Calu3 (cell line): ENCODE measurements at places on chromosomes 1 and 21.

GRCh38 chr1:91529856-91530255 lies 29.2 kb downstream of the CDC7 start:
- peak; percentile 25 for DNase-seq

- no peak for DNase-seq
Measured at GRCh38 chr1:71693581-71693980, 588.8 kb downstream of the NEGR1 start.

DNA sequence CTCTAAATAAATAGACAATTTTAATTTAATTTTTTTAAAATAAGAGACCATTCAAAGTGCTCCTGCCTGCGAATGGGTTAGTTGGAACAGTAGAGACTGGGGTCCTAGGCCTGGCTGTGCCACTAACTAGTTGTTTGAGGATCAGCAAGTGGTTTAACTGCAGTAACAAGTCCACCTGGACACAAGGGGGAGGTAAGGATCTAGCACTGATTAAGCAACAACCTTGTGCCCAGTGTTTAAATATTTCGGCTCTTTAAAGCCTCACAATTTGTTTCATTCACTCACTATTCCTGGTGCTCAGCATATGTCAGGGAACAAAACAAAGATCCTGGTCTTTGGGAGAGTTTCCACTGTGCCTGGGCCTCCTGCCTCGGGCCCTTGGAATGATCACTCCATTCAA lies 1.6 kb upstream of the AGT start:
- DNase-seq, result no peak

GRCh38 chr1:207156826-207157225 lies 52.8 kb downstream of the C4BPA start:
- DNase-seq, result no peak

- no peak for DNase-seq
Measured at GRCh38 chr1:26938004-26938658, 16.6 kb downstream of the NUDC start.

DNA sequence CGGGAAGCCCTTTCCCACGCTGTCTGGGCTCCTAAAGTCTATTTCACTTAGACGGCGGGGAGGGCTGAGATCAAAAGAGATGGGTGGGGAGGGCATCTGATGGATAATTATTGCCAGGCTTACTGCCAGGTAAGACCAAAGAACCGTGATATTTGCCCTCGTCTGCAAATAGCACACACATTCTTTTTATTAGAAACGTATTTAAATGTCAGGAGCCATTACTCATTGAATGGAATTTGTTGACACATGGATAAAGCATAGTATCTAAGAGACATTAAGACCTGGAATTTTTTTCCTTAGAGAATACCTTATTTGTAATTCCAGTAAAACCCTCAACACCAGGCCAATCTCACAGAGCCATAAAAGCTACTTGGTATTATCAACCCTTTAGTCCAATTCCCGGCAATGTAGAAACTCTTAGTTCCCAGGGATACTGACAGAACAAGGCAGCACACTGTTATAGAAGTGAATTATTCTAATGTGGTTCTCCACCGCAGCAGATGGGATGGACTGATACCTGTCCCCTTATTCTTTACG lies 10.6 kb downstream of the URB1 start:
- no peak for DNase-seq

- DNase-seq, result peak; percentile 17
Measured at GRCh38 chr1:117284399-117285215, 73.9 kb upstream of the VTCN1 start.

DNA sequence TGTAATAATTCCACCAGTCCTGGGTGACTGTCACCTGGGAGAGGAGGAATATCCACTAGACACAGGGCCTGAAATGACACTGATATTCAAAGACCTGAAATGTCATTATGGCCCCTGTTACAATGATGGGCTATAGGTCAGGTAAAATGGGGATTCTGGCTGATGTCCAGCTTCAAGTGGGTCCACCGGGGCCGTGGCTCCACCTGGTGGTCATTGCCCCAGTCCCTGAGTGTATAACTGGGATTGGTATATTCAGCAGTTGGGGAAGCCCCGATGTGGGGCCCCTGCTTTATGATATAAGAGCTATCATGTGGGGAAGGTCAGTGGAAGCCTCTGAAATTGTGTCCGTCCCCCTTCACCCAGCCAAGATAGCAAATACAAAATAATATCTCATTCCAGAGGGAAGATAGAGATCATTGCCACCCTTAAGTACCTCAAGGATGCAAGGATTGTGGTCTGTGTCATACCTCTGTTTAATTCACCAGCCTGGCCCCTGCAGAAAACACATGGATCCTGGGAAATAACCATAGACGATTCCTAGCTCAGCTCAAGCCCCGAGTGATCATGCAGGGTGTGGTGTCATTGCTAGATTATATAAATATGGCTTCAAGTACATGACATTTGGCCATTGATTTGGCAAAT lies 19.4 kb downstream of the PLEKHO1 start:
- peak; percentile 86 for DNase-seq

- no peak for DNase-seq
Measured at GRCh38 chr21:31448496-31448895, 104.4 kb upstream of the TIAM1 start.

GRCh38 chr21:37564924-37565529 lies 198.5 kb downstream of the DYRK1A start:
- DNase-seq, result peak; percentile 17

- peak; percentile 94 for DNase-seq
Measured at GRCh38 chr1:222713091-222713961, 962 bp downstream of the BROX start.

DNA sequence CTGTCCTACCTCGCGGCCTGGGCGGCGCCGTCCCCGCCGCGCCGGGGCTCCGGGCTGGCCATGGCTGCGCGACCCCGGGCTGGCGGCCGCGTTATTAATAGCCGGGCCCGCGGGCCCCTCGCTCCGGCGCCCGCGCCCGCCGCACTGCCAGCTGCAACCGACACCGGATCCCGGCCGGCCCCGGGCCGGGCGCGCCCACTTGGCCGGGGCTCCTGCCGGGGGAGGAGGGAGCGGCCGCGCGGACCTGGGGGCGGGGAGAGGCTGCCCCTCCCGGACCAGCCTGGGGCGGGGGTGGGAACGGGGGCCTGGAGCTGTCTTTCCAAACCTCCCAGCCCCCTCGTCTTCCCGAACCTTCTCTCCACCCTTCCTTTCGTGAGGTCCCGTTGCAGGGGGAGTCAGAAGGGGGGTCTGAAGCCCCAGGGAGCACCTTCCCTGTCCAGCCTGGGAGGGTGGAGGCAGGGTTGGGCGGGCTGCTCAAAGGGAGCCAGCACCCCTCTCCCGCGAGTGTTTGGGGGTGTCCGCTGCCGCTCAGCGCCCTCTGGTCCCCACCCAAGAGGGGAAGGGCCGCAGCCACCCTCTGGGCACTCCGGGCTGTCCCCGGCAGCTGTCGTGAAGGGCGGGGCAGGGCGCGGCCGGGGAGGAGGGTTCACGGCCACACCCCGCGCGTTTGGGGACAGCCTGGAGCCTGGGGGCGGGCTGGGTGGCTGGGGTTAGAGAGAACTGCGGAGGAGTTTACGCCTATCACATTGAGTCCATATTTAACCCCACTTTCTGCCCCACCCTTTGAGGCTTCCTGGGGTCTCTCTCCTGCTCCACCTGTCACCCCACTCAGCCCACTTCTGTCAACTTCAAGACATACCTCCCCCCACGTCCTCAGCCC lies at the start of gene SYNC:
Gene SYNC (minus strand): TSS at position 172 of the 880 bp plus-strand sequence. CDS start 110 bp downstream, at position 62.
- DNase-seq, result peak; percentile 45

DNA sequence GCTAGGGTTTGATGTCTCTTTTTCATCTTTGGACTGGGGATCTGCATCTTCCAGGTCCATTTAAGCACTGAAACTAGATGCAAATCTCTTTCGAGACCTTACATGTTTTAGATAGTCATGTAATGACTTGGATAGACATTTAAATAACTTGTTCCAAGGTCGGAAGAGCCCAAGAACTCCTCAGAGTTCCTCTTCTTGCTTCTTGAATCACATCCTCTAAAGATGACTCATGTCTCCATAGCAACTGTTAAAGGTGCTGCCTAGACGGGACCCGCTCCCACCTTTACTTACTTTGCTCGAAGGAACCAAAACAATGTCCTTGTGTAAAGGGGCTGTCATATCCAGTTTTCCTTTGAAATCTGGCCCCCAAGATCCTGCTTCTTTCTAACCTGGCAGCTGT lies 130.0 kb downstream of the EDEM3 start:
- DNase-seq, result no peak

DNA sequence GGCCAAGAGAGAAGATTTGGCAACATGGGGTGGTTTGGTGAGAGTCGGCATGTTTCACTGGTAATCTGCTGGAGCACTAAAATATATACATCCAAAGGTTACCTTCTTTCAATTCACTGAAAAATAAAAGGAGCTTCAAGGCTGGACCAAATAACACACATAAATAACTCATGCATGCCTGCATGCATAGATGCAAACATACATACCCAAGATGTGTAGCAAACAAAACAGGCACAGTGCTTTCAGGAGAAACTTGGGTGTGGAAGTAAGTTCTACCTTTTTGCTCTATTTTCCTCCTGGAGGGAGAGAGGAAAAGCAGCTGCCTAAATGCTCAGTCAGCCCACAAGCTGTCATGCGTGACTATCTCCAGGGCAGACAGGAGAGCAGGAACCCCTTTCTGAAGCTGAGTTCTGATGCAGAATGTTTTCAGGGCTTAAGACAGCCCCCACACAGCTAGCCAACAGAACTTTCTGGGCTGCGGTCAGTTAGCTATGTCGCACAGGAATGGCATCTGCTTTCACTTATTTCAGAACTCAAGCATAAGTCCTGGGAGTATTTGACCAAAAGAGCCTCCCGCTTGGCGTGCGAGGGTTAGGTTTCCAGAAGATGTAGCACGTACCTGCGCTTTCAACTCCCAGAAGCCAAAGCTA lies 166.2 kb downstream of the TOMM20 start:
- DNase-seq, result no peak

DNA sequence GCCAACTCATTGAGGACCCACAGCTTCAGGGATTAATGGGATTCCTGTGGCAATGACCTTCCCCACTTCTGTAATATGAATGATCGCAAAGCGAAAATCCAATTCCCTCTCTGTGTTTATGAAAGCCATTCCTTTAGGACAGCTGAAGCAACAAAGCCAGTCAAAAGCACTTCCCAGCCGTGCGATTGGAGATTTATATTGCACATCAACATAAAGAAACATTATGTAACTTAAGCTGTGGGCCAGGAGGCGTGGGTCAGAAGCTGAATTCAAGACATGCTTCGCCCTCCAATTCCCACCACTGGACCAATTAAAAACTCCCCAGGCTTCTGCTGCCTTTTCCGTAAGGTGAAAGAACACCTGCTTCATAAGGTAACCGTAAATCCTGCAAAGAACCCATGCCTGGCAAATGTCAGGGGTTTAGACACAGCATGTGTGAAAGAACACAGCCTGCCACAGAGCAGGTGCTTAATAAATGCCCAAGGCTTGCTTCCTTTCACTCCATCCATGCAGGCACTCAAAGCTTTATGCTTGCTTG lies 138.9 kb upstream of the SOD1 start:
- DNase-seq, result no peak

DNA sequence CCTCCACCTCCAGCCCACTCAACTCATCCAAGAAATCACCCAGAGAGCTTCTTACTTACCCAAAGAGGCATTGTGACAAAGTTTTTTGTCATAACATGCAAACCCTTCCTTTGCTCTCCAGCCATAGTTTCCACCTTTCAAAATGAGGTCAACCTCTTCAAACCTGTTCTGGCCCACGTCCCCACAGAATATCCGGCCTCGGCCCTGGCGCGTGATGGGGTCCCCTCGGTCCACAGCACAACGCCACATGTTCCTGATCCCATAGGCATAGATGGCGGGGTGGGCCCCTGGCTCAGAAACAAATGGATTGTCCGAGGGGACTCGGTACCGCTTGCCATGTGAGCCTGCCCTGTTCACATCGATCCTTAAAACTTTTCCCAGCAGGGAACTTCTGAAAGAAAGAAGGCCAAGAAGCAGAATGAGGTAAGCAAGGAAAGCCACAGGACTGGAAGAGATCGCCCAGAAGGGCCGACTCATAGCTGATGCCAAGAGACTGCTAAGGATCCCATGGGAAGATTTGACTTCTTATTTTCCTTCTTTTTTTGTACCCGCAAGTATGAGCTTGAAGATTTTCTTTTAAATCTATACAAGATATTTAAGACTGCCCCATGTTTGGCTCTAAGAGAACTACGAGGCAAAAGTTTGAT lies 7.8 kb downstream of the HHIPL2 start:
- DNase-seq, result no peak

- no peak for DNase-seq
Measured at GRCh38 chr1:23529146-23530086, 1.6 kb downstream of the E2F2 start.

GRCh38 chr1:205832326-205832751 lies 17.6 kb downstream of the PM20D1 start:
- no peak for DNase-seq

DNA sequence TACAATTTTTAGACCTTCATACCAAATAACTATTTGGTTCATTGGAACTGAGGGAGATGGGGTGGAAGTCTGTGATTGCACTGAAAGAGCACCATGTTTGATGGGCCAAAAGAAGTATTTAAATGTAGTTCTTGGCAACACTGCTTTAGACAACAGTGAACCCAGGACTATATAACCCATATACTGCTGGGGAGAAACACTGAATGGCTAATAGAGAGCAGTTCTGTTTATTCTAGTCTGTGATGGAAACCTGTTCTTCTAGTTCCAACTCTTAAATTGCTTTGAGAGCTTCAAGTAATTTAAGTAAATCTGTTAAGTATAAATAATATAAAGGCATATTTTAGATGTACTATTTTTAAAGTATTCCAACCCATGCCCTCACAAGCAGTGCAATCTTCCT lies 96.3 kb downstream of the NIBAN1 start:
- no peak for DNase-seq

DNA sequence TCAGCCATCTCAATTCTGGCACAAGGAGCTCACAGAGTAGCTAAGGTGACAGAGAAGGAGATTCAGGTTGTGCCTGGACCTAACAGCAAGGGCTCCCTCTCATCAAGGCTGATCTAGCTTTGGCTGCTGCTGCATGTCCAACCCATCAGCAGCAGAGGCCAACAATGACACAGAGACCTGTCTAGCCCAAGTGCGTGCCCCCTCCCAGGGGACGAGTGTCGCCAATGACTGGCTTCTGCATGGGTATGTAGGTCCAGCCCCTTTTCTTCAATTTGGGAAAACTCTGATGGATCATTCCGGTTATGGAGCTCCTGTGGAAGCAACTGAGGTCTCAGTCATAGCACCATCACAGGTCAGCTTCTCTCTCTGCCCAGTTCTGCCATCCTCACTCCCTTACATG lies 83.3 kb downstream of the KCNJ15 start:
- DNase-seq, result no peak

- DNase-seq, result no peak
Measured at GRCh38 chr1:234881893-234882771, 246.5 kb downstream of the TOMM20 start.

- peak; percentile 73 for DNase-seq
Measured at GRCh38 chr1:206479183-206480125, 9.2 kb downstream of the IKBKE start.

- no peak for DNase-seq
Measured at GRCh38 chr1:50661626-50662025, 238.4 kb upstream of the DMRTA2 start.

GRCh38 chr1:183360473-183360872 lies 57.7 kb downstream of the NMNAT2 start:
- no peak for DNase-seq

GRCh38 chr21:44253832-44254710 lies 7.6 kb downstream of the DNMT3L start:
- DNase-seq, result no peak
